Cerebellum (tissue), 4 donors: ENCODE measurements at places on chromosomes 4 and X. TPM values are rescaled to one million over a fixed set of nuclear protein-coding genes. Genes with fewer than 3 reads are reported as not detected.

- DNase-seq: no peak
These were observed at the start of gene EDNRA for GRCh38 chr4:147480891-147481576. Gene EDNRA (plus strand): TSS chr4:147481097. CDS start chr4:147485682, 4,585 bp downstream.

Gene FIP1L1
- total RNA-seq: 95.3 TPM

Gene EMCN
- total RNA-seq: 5.2 TPM

Gene LRAT
- 1.6 TPM for total RNA-seq
